ENCODE measurements at places on chromosomes 2 and 18.

DNA sequence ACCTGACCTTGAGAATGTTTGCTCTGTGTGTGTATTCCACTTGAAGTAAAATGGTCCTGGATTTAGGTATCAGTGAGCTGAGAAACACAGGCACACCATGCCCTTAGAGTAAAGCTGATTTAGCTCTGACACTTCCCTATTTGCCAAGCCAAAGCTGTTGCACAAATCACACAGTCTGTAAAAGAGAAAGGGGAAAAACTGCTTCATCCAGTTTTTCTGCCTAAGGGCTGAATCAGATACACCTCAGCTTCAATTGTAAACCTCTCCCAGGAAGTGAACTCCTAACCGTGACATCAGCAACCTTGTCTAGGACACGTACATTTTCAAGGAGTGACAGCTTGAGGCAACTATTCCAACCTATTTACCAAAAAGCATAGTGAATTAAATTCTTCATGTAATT lies 150.4 kb downstream of the NR4A2 start:
- DNase-seq, result no peak

DNA sequence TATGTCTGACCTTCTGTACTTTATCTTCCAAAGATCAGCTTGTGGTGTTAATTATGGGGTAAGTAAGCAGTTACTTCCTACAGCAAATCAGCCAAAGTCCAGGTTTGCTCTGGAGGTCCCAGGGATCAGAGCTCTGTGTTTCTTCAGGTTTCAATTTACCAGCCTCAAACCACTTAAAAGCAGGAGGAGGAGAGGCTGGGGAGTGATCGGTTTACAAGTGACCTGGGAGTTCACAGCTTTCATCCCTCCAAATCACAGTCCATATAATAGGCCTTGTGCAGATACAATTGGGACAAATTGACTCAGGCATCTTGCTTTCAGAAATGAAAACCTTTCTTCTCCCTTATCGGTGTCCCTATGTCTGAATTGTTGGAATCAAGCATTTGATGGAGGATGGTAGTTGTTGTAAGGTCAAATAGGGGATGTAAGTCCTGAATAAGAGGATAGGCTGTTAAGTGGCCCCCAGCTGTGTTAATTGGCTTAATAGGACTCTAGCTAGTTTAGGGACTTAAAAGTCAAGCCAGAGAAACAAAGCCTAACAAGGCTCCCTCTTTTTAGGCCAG lies 188.0 kb upstream of the NT5C1B start:
- no peak for DNase-seq

- peak; percentile 53 for DNase-seq
These were observed 20.5 kb upstream of the LRPPRC start for GRCh38 chr2:44016282-44016681.

DNA sequence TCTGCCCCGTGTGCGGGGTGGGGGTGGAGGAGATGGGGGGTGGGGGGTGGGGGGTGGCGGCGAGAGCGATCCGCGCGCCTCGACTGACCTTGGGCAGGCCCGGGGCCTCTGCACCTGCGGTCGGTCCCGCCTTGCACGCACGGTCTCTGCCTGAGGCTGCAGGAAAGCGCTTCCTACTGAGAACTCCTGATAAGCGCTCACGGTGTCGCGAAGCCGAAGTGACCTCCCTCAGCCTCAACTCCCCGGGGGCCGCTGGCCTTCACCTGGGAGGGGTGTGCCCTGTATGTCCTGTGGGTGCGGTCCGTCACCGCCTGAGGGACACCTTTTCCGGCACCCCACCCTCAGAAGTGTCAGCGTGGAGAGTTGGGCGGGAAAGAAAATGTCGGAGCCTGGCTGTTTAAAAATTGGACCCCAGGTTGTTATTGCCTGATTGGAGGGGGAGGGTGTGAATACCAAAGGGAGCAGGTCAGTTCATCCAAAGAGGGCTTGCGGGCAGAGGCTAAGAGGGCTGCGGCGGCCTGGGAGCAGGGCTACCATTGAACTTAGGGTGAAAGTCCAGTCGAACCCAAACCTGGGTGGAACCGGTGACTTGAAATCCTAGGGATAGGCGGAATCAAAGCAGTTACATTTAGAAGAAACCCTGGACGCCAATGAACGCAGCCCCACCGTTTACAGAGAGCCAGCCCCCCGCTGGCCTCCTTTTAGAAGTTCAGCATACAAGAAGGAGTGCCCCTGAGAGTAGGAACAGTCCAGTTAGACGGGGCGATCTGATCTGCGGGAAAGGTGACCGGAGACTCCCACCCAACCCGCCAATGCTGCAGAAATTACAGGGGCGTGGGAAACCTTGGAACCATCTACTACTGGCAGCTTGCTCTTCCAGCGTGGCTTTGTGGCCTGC lies 1.2 kb downstream of the MAL start:
- DNase-seq, result no peak

GRCh38 chr2:199469514-199470360 lies 12.0 kb upstream of the SATB2 start:
- DNase-seq, result no peak

DNA sequence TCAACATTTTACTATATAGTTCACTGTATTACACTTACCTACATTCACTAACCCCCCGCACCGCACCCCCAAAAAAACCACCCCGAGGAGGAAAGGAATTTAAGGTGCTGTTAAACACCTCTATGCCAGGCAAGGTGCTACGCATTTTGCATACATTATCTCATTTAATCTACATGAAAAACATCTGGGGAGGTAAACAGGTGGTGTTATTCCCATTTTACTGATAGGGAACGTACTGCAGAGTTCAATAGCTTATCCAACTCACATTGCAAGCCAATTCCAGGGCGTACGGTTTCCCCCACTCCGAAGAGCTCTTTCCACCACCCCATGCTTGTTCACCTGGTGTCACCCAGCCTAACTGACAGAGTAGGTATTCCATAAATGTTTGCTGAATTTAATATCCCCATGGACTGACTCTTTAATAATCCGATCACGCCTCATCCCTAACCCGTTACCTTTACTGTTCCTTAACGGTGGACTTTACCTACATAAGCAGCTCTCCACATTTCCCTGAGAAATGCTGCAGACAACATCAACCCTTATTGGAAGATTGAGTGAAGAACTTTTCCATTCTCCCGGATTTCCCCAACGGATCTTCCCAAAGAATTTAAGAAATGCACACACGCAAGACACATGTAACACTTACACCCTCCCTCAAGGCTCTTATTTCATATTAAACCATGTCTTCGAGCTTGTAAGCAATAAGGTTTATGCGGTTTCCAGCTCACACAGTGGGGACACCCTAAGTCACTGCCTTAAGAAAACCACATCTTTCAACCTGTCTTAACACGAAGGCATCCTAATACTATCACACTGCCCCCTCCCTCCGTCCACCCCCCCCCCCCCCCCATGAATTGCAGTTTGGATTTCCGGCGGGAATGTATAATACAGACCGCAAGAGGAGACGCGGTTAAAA lies 1.2 kb downstream of the RAPH1 start:
- DNase-seq, result peak; percentile 77

GRCh38 chr2:127278959-127279358 lies 15.0 kb downstream of the ERCC3 start:
- no peak for DNase-seq

- DNase-seq, result no peak
These were observed 35.6 kb upstream of the NDUFV2 start for GRCh38 chr18:9066817-9067306.

DNA sequence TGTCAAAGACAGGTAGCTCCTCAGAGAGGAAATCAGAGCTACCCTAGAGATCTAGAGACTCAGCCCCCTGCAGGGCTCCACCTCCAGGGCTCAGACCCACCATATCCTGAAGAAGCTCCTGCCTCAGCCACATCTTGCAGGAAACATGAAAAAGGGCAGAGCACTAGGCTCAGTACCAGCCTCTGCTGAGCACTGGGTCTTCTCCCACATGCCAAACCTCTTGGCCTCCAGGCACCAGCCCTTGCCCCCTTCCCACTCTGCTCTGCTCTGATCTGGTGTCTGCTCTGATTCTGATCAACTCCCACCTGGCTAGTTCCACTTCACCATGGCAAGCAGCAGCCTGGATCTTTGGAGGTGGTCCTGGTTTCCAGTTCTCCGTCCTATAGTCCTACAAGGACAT lies 114.3 kb upstream of the SLC66A3 start:
- no peak for DNase-seq

GRCh38 chr2:110126086-110126773 lies 10.6 kb upstream of the MALL start:
- DNase-seq, result peak; percentile 15

GRCh38 chr18:27887711-27888495 lies 289.0 kb downstream of the CDH2 start:
- DNase-seq, result peak; percentile 26

DNA sequence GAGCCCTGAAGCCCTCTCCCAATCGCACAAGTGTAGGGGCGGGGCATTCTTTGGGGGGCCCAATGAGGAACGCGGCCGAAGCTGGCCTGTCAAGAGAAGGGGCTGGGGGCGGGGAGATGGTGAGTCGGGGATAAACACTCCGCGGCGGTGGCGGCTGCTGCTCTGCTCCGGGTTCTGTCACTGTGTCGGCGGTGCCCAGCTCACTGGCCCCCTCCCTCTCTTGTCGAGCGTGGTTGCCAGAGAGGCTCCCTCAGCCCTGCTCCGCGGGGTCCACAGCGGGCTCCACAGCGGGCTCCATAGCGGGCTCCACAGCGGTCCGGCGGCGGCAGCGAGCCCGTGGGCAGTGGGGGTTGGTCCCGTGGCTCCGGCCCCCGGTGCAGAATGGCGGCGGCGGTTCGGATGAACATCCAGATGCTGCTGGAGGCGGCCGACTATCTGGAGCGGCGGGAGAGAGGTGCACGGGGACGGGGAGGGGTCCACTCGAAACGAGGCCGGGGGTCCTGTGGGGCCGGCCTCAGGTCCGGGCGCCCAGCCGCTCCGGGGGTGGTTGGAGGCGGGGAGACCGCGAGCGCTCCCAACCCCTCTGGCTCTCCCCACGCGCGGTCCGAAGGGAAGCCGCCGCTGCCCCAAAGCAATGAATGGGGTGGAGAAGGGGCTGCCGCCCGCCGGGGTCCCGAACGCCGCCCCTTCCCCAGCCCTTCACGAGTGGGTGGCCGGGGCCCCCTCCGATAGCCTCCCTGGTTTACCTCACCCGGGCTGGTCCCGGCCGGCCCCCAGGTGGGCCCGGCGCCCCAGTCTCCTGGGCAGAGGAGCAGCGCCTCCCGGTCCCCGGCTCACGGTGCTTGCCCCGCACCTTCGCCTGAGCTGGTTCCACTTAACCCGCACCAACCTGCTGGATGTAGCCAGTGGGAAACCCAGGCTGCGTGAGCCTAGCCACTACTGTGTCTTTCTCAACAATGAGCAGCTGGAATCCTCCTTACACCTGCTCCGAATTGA lies at the start of gene MXD1:
MXD1 (plus strand) TSS at position 160 of the 996 bp plus-strand sequence; CDS start at position 382, 222 bp downstream.
- DNase-seq, result no peak

- DNase-seq, result no peak
These were observed 319.8 kb upstream of the GULP1 start for GRCh38 chr2:187971893-187972292.

DNA sequence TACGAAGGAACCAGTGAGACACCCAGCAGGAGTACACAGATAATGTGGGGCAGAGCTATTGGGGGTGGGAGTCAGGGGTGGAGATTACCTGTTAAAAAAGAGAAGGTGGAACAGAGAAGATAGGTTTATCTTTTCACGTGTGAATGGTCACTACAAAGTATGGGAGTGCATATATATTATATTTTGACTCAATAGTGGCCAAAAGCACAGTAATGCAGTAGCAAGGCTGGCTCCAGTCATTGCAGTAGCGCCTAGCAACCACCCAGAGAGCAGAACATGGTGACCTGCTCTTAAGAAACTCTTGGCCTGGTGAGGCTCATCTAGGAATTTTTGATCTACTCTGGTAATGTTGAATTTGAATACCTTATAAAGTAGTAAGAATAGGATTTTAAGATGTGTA lies 1.0 kb downstream of the IMPACT start:
- peak; percentile 7 for DNase-seq

- no peak for DNase-seq
These were observed 55.0 kb downstream of the ABCB11 start for GRCh38 chr2:168976034-168976654.

GRCh38 chr2:200188876-200189275 lies 117.6 kb upstream of the SPATS2L start:
- DNase-seq, result no peak

DNA sequence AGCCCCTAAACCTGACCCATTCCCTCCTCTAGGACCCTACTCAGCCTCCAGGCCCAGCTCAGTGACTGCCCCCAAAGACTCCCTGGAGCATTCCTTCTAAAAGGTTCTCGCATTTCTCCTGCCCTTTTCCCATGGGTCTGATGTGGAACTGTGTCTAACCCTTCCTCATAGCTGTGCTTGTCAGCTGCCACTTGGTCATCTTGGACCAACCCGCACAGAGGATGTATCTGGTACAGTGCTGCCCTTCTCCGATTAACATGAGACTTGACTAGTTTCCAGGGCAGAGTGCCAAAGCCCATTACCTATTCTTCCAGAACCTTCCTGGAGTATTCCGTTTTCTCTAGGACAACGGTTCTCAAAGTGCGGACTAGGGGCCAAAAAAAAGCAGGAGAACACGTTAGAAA lies 518 bp upstream of the NFU1 start:
- DNase-seq, result no peak

Measured in astrocyte of the spinal cord (primary cell).